ENCODE measurements at places on chromosomes 1 and 21. TPM values are rescaled to one million over a fixed set of nuclear protein-coding genes. Genes with fewer than 3 reads are reported as not detected.

DNA sequence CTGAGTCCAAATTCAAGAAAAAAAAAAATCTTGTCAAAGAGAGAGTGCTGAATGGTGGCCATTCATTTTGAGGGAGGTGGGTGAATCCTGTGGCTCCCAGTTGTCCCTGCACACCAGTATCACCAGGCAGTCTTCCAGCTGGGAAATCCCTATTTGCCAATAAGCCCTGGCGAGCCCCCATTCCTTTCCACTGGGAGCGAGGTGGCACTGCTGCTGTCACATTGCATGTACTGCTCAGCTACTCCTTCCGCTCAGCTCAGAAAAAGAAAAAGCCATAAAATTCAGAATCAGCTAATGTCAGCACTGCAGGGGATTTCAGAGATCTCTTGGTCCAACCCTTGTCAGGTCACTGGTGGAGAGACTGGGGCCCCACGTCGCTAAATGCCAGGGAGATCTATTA, 298.5 kb downstream of the OMA1 start:
- no peak for DNase-seq

AXDND1 gene
- polyA plus RNA-seq = not detected

OR6N1 gene
- not detected for polyA plus RNA-seq

DNA sequence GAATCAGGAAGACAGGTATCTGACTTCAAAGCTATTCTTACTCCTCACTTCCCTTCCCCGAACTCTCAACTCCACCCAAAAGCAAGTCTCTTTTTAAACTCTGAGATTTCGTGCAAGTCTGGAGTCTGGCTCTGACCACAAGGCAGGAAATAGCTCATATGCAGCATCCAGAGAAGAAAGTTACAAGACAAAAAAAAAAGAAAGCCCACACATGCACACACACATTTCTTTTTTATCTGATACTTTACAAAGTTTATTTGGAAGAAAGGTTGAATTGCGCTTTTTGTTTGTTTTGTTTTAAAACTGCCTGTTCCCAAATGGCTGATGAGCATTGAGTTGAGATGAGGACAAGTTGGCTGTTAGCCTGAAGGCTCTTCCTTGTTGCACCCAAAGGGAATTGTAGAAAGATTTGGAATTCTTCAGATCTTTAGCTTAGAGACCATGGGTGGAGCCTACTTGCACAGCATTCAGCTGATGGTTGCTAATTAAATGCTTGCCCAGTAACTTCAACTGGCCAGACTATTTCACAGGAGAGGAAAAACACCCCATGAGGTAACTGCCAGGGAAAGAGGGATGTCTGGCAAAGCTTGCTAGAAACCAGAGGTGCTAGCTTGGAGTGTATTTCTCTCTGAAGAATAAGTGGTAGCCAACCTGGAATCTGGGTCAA, 490.3 kb downstream of the TTLL7 start:
- DNase-seq = no peak

All from keratinocyte (primary cell).